ENCODE measurements at places on chromosomes 4 and X.

GRCh38 chrX:41490446-41490845 lies 43.3 kb downstream of the NYX start:
- DNase-seq: no peak

- DNase-seq: no peak
Measured at GRCh38 chrX:115229337-115230003, 4.4 kb downstream of the LRCH2 start.

GRCh38 chr4:165199286-165199685 lies 8.1 kb upstream of the KLHL2 start:
- no peak for DNase-seq

- DNase-seq: no peak
Measured at GRCh38 chr4:73901031-73901430, 31.8 kb downstream of the CXCL1 start.

DNA sequence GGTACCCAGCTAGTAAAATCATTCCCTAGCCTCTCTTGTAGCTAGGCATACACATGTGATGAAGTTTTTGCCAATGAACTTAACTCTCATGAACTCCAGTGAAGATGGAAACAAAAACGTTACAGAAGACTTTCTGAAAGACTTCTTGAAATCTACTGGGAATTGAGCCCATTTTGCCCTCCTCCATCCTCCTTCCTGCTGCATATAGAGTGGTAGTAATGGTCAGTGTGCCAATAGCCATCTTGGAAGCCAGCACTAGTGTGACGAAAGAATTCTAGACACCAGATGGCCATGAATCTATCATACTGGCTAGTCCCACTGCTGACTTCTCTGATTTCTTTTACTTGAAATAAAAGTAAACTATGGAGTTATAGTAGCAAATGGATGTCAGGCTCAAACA lies 30.9 kb upstream of the PPA2 start:
- no peak for DNase-seq

DNA sequence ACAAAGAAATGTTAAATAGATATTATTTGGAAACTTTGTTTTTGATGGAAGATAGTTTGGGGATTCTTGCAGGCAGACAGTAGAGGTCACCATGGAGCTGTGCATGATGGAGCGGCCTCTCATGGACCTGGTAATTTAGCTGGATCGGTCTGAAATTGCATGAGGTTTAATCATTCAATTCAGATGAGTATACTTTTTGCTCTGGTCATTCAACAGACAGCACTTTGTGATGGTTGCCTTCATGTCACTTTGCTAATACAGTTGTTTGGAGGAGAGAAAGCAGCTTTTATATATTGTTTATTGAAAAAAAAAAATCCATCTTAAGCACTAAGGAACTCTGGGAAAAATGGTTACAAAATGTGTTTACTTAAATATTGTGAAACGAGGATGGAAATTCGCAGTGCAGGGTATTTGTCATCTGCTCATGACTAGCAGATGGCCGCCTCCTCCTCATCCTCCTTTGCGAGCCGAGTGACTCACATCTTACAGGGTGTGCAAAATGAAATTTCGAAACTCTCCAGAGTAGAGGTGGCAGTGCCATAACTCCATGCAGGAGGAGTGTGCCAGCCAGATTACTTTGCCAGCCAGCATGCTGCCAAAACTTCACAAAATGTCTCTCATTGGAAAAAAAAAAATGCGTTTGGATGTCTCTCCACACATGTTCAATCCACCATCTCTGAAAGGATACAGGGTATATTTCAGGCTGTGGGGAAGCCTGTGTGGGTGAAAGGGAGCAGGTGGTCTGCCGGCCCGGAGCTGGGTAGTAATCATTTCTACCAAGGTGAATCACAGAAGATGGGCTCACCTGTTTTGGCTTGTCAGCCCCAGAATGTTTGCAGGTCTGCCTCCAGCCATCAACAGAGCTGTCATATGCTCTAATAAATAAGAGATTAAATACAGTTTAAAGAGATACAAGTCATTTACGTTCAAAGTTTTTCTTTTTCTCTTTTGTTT lies 314.9 kb upstream of the DIPK2B start:
- peak; percentile 74 for DNase-seq

DNA sequence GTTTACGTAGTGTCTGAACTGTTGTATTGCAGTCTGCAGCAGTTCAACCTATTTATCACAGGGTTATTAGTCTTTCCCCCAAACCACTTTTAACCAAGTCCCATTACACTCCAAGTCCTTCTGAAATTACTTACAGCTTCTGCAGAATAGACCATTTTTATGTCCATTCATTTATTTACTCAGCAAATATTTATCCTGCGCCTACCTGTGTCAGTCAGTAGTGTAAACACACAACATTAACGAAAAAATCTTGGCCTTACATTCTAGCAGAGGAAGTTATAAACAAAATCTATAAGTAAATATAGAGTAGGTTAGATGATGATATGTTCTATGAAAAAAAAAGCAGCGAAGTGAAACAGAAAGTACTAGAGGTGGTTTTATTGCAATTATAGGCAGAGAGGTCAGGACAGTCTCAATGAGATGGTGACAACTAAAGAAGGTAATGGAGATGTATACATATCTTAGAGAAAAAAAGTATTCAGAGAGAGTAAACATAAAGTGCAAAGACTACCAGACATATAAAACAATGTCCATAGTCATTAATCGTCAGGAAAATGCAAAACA lies 534.7 kb downstream of the KCNIP4 start:
- no peak for DNase-seq

GRCh38 chrX:119477812-119478232 lies 9.6 kb downstream of the SLC25A5 start:
- DNase-seq: peak; percentile 52

GRCh38 chrX:95156566-95156965 lies 1482.6 kb downstream of the FAM133A start:
- no peak for DNase-seq

GRCh38 chrX:13101441-13102139 lies 57.2 kb upstream of the FAM9C start:
- DNase-seq: no peak

DNA sequence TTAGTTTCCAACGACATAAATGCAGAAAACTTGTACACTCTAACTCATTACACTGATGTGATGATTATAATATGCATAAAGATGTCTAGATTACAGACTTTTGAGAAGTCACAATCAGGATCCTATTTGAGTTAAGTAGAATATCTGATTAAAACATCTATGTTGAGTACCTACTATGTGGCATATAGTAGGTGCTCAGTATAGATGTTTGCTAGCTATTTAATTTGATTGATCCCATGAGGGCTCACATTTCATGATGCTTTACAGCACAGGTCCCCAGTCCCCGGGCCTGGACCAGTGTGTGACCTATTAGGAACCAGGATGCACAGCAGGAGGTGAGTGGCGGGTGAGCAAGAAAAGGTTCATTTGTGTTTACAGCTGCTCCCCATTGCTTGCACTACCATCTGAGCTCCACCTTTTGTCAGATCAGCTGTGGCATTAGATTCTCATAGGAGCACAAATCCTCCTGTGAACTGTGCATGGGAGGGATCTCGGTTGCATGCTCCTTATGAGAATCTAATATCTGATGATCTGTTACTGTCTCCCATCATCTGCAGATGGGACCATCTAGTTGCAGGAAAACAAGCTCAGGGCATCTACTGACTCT lies 33.0 kb upstream of the CXCL8 start:
- DNase-seq: no peak

DNA sequence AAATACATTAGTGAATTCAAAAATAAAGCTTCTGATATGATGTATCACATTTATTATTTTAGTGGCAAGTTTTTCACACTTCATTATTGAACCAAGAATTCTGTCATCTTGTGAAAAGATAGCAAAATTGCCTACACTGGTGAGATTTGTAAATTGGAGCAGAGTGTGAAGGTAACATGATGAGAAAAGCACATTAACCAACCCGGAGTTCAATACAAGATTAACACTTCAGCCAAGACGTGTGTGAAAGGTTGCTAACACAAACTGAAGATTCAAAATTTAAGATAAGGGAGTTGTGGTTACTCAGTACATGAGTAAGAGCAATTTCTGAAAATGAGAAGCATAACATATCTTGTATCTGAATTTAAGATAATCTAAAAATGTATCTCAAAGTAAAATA lies 346.7 kb downstream of the PDHA2 start:
- DNase-seq: no peak

GRCh38 chrX:100687546-100687945 lies 43.5 kb downstream of the SRPX2 start:
- DNase-seq: no peak

GRCh38 chr4:99390055-99390454 lies 37.5 kb upstream of the ADH1C start:
- no peak for DNase-seq

GRCh38 chrX:136039968-136040367 lies 54.7 kb downstream of the SLC9A6 start:
- no peak for DNase-seq

GRCh38 chrX:68692651-68693050 lies 45.2 kb downstream of the STARD8 start:
- no peak for DNase-seq

DNA sequence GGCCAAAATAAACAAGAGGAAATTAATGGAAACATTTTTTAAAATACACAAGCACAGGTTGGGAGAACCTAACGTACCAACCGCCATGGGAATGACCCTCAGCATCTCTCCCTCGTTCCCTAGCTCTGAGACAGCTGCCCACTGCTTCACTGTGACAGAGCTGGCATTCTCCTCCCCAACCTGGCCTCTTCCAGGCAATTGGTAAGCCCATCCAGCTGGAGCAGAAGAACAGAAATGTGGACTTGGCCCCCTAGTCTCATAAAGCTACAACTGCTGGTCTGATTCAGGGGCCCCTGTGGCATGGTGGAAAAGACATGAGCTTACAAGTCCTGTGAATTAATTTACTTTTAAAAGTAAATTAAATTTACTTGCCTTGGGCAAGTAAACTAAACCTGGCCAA lies 245.1 kb downstream of the PTTG2 start:
- DNase-seq: no peak

GRCh38 chrX:134764202-134764785 lies 106.0 kb upstream of the PLAC1 start:
- no peak for DNase-seq

- DNase-seq: no peak
Measured at GRCh38 chr4:86686741-86687140, 92.6 kb downstream of the PTPN13 start.

DNA sequence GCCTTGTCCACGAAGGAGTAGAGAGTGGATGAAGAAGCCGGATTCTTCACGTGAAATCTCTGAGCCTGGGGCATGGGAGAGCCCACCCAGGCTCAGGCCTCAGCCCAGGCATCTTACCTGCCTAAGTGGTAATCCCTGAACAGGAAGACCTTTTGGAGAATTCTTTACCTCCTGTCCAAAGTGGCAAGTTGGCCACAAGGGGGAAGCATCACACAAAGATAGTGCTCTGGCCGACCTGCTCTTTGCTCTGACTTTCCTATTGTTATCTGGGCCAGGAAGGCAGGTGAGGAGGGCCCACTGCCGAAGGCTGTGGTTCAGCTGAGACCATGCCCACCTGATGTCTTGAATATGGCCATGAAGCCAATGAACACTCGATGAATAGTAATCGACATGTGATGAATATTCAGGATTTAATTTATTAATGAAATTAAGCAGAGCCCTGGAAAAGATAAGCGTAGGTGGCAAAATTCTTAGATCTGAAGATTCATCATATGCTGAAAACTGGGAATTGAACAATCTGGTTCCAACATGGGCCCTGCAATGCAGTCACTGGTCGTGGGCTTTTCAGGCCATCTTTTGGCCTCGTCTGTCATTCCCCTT lies 93.8 kb downstream of the PDGFRA start:
- DNase-seq: peak; percentile 3

GRCh38 chr4:121156822-121157769 lies 7.0 kb downstream of the TNIP3 start:
- DNase-seq: no peak

DNA sequence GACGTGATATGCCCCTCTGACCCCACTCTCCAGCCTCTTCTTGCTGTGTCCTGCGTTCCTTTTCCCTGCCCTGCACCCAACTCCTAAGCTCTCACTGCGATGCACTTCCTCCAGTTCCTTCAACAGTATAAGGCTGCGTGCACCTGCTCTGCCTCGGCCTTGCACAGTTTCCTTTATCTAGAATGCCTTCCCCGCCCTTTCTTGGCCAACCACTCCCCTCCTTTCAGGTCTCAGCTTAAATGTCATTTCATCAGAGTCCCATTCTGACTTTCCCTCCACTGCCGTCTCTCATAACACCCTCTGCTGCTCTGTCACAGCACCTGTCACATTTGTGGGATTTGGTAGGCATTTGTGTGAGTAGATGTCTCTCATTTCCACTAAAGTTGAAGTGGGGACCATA lies 58.4 kb upstream of the NEIL3 start:
- DNase-seq: no peak

DNA sequence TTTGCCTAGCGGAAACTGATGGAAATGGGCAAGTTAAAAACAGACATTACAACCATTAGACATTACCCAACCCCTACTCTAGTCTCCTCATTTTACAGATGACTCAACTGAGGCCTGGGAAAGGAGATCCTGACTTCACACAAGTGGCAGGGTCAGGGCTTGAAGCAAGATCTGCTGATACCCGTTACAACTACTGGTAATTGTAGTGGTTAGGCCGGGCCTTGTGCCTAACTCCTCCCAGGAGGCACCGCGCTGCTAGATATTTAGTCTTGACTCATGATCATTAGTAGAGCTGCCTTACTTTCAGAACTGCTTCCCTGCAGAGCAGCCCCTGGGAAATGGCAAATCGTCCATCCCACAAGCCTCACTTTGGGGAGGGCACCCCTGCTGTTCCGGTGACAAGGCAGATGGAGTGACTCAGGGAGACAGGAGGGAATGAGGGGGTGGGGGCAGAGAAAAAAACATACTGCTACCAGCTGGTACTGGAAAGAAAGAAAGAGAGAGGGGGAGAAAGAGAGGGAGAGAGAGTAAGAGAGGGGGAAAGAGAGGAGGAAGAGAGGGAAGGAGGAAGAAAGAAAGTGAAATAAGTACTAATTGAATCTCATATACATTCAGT lies 12.2 kb downstream of the ARHGEF6 start:
- DNase-seq: peak; percentile 63

- DNase-seq: no peak
Measured at GRCh38 chrX:2242326-2242725, 258.4 kb downstream of the DHRSX start.

DNA sequence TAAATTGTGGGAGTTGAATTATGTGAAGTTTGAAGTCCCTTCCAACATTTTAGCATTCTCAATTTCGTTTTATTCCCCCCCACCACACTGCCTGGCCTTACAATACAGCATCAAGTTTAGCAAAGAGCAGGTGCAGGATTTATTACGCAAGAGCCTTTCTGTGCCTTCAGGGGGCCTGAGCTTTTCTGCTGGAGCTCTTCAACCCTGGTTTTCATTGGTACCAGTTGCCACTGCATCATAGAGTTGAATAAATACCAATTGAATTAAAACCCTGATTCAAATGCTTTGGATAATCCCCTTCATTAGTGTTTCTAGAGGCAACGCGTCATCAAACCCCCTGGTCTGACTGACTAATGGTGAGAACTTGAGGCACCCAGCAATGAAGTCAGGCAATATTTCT lies 43.6 kb upstream of the KIT start:
- no peak for DNase-seq

Data from AG04449 (cell line).